ENCODE measurements at places on chromosomes 3 and 15. TPM values are rescaled to one million over a fixed set of nuclear protein-coding genes. Genes with fewer than 3 reads are reported as not detected.

Gene NEK10
- 0.67 TPM for total RNA-seq

Gene BNC1
- total RNA-seq = 25.4 TPM

Gene DNASE1L3
- total RNA-seq = not detected

DNA sequence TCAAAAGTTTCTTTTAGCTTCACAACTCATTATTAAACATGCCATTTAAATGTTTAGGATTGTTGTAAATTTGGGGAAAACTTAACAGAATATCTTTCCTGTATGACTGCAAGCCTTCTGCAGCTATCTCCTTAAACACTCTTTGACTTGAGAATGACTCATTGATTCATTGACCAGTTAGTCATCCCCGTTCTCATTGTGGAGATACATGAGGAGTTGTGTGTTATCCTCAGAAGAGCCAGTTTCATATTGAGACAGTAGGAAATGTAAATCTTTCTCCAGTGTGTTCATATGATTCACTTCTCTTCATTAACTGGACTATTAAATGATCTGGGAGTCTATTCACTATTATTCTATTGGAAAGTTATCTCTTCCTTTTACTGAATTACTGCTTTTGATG is 83.0 kb downstream of the CRYGS start:
- peak; percentile 37 for DNase-seq

DNA sequence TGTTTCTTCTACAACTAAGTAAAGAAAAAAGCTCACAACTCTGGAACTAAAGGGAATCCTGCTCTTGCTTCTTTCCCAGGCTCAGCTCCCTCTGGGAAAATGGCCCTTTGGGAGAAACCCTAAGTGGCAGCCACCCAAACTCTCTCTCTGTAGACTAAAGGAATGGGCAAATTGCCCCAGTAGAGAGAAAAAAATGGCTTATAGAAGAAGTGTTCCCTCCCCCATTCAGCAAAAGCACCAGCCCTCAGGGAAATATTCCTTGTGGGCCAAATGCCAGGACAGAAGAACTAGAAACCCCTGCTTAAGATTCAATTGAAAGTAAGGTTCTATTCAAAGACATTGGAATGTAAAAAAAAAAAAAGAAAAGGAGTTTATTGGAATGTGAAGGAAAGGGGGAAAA is 603.7 kb upstream of the ALCAM start:
- DNase-seq = no peak

DNA sequence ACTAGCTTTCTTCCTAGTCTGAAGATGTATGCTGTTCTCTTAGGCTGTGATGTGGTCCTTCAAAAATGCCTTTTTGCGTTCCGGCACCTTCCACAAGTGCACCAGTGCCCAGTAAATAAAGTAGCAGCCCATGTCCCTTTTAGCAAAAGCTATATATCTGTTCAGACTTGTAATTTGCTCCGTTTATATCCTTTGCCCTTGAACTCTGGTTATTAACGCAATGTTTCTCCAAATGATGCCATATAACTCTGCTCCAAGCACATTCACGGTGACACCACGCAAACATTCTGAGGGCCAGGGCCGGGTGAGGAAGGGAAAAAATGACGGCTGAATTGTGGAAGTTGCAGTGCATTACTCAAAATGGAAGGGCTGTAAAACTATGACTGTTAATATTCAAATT is 1001.1 kb upstream of the NR2F2 start:
- no peak for DNase-seq

Measured in kidney epithelial cell (primary cell).